Endothelial cell (in vitro differentiated cells): ENCODE measurements at places on chromosomes 5 and 9.

- DNase-seq: no peak
- H3K4me1 ChIP-seq: peaks cover 12% of the 10 kb centered on the region
- no peak overlapping the region for H3K27ac ChIP-seq
- H3K27me3 ChIP-seq: no peaks in the 10 kb centered on the region
- H3K36me3 ChIP-seq: peaks cover 3% of the 10 kb centered on the region
These were observed 206.8 kb upstream of the SLC24A2 start for GRCh38 chr9:19995619-19996018.

- no peak for DNase-seq
- no peak overlapping the region for H3K4me3 ChIP-seq
- H3K36me3 ChIP-seq: peaks cover 32% of the 10 kb centered on the region
- H3K27ac ChIP-seq: no peak overlapping the region
- peaks cover 1% of the 10 kb centered on the region for H3K27me3 ChIP-seq
These were observed 26.7 kb downstream of the NCBP1 start for GRCh38 chr9:97660340-97660739.

DNA sequence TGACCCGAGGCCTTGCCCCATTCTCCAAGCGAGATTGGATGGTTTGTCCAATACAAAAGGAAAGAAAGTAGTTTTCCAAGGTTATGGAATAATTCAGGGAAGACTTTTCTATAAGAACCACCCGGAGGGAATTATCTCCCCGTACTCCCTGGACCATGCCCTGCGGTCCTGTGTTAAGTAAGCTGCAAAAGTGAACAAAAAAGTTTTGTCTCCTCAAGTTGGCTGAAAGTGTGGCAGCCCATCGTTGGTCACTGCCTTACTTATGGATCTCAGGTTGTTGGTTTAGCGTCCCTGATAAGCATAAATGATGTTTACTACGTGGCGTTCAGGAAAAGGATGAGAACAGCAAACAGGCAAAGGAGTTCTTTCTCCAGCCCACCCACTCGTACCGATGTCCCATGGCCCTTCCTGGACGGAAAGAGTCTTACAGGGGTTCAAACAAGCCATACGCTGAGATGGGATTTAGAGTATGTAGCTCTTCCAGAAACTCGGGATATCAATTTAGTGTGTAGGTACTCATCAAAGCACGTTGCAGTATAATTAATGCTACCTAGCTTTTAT lies 413 bp upstream of the AUH start:
- no peak for DNase-seq
- peaks cover 20% of the 10 kb centered on the region for H3K4me1 ChIP-seq
- peak overlapping the region; percentile 89 for H3K4me3 ChIP-seq
- no peak overlapping the region for H3K27ac ChIP-seq
- H3K36me3 ChIP-seq: peaks cover 5% of the 10 kb centered on the region

DNA sequence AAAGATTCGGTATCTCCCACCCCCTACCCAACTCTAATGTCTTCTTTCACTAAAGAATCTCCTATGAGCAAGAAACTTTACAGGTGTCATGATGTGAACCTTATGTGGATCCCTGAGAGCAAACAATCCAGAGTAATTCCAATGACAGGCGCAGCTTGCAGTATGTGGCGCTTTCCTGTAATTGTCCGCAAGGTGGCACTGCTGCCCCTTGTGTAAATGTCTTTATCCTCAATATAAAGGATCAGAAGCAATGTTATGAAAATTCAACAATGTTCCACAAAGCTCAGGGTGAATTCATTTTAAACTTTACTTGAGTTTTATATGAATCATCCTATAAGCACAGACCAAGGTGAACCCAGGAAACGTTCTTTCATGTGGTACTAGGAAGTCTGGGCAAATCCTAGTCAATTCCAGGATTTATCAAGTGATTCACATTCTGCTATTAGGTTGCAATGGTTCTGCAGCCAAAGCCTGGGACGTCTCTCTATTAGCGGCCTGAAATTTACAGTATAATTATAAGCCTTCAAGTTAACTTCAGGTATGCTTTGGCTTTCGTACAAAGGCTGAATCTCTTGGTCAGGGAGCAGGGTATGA lies 113.7 kb downstream of the TRPM6 start:
- H3K27ac ChIP-seq: no peak overlapping the region
- H3K36me3 ChIP-seq: no peaks in the 10 kb centered on the region
- no peak overlapping the region for H3K4me3 ChIP-seq
- H3K27me3 ChIP-seq: no peaks in the 10 kb centered on the region
- no peaks in the 10 kb centered on the region for H3K4me1 ChIP-seq

DNA sequence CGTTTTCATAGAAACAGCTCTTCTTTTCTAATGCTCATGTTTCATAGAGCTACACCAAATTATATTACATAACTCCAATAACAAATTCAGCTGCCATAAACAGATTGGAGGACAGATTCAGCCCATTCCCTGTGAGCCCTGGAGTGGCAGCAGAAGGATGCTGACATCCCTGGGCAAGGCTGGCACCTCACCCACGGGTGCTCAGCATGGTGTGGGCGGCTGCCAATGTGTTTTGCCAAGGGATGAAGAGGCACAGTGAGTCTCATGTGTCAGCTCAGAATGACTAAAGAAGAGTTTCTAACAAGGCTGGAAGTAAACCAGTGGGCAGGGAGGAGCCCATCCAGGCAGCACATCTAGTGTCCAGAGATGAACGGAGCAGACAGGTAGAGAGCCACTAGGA lies 127.1 kb upstream of the ICE1 start:
- H3K36me3 ChIP-seq: peaks cover 8% of the 10 kb centered on the region
- peaks cover 21% of the 10 kb centered on the region for H3K4me1 ChIP-seq
- H3K4me3 ChIP-seq: no peak overlapping the region
- H3K27ac ChIP-seq: no peak overlapping the region
- no peak for DNase-seq

GRCh38 chr5:143214890-143215289 lies 188.6 kb downstream of the NR3C1 start:
- H3K36me3 ChIP-seq: peaks cover 57% of the 10 kb centered on the region
- H3K4me1 ChIP-seq: peaks cover 36% of the 10 kb centered on the region
- H3K4me3 ChIP-seq: no peak overlapping the region

GRCh38 chr9:99595796-99596195 lies 225.9 kb upstream of the NR4A3 start:
- peaks cover 2% of the 10 kb centered on the region for H3K4me1 ChIP-seq
- H3K27me3 ChIP-seq: no peaks in the 10 kb centered on the region
- no peaks in the 10 kb centered on the region for H3K36me3 ChIP-seq
- H3K4me3 ChIP-seq: no peak overlapping the region
- no peak overlapping the region for H3K27ac ChIP-seq

DNA sequence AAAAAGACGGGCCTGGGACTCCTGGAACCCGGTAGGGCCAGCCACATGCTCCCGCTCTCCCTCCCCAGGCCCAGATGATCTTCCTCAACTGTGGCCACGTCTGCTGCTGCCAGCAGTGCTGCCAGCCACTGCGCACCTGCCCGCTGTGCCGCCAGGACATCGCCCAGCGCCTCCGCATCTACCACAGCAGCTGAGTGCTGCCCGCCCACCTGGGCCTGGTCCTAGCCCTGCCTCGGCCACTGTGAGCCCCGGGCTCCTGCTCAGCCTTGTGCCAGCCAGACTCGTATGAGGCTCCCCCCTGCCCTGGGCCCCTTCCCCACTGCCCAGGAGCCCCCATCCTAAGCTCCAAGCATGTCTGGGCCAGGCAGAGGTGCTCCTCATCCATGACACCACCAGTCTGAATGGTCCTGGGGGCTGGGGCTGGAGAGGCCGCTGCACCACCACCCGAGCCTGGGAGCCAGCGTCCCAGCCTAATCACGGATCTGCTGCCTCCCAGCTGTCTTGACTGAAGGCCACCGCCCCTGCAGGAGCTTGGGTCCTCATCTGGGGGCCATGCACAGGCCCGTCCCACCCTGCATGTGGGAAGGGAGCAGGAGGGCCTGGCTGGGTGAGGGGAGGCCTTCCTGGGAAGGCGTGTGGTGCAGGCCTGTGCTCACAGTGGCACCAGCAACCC lies 51.5 kb downstream of the LRSAM1 start:
- no peak overlapping the region for H3K4me3 ChIP-seq
- H3K27me3 ChIP-seq: peaks cover 5% of the 10 kb centered on the region
- H3K36me3 ChIP-seq: peaks cover 10% of the 10 kb centered on the region
- H3K4me1 ChIP-seq: no peaks in the 10 kb centered on the region
- no peak overlapping the region for H3K27ac ChIP-seq

DNA sequence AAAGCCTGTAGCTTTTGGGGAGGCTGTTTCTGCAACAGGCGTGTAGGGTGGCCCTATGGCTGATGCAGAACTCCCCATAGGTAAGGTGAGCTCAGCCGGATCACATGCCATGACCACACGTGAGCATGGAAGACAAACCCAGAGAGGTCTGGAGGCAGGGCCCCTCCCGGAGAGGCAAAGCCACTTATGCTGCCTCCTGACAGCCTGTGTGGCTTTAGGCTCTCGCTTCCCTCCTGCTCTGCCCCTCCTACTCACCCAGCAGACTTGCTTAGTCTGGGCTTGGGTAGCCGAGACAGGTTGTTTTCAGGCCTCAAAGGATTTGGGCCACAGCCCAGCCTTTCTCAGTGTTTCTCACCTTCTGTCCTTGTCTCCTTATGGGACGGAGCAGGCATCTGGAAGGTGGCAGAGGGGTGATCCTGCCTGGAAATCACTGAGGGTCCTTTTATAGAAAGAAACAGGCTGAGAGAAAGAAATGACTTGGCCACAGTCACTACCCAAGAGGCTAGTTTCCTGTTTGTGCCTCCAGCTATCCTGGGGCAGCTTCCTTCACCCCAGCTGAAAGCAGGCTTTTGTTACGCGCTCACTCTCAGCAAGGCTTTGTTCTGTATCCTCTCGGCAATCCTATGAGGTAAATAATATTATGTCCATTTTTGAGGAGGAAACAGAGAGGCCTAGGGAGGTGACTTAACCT lies 89.9 kb downstream of the DAB2IP start:
- no peak overlapping the region for H3K4me3 ChIP-seq
- peaks cover 3% of the 10 kb centered on the region for H3K36me3 ChIP-seq
- DNase-seq: no peak
- peak overlapping the region; percentile 72 for H3K27ac ChIP-seq
- H3K27me3 ChIP-seq: peaks cover 21% of the 10 kb centered on the region
- peaks cover 49% of the 10 kb centered on the region for H3K4me1 ChIP-seq

GRCh38 chr9:137740312-137740711 lies 121.5 kb downstream of the EHMT1 start:
- H3K27ac ChIP-seq: no peak overlapping the region
- DNase-seq: no peak
- peaks cover 33% of the 10 kb centered on the region for H3K36me3 ChIP-seq
- H3K4me1 ChIP-seq: no peaks in the 10 kb centered on the region

GRCh38 chr5:74540622-74541021 lies 99.9 kb downstream of the ENC1 start:
- H3K4me3 ChIP-seq: no peak overlapping the region
- no peaks in the 10 kb centered on the region for H3K36me3 ChIP-seq
- no peak for DNase-seq
- peaks cover 1% of the 10 kb centered on the region for H3K27me3 ChIP-seq
- peaks cover 49% of the 10 kb centered on the region for H3K4me1 ChIP-seq
- no peak overlapping the region for H3K27ac ChIP-seq

DNA sequence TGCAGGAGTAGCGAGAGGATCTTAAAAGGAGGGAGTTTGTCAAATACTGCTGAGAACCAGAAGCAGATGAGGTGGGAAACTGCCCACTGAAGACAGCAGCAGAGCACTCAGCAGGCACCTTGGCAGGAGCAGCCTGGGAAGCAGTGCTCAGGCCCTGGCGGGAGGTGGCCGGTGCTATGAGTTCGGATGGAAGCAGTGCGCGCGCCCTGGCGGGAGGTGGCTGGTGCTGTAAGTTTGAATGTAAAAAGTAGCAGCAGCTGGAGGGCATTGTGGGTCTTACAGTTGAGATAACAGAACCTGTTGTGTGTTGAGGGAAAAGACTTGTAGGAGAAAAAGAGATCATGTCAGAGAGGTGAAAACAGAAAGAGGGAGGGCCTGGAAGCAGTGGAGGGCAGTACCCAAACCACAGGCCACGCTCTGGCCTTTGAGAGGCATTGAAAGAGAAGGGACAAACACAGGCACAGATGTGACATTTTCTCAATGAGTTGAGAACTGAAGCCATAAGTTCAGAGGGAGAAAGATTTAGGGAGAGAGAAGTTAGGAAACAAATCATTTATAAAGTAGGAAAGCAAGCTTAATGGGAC lies 130.9 kb downstream of the ERCC6L2 start:
- H3K27ac ChIP-seq: no peak overlapping the region
- H3K36me3 ChIP-seq: peaks cover 15% of the 10 kb centered on the region
- H3K4me1 ChIP-seq: no peaks in the 10 kb centered on the region
- no peak for DNase-seq
- no peaks in the 10 kb centered on the region for H3K27me3 ChIP-seq
- no peak overlapping the region for H3K4me3 ChIP-seq

DNA sequence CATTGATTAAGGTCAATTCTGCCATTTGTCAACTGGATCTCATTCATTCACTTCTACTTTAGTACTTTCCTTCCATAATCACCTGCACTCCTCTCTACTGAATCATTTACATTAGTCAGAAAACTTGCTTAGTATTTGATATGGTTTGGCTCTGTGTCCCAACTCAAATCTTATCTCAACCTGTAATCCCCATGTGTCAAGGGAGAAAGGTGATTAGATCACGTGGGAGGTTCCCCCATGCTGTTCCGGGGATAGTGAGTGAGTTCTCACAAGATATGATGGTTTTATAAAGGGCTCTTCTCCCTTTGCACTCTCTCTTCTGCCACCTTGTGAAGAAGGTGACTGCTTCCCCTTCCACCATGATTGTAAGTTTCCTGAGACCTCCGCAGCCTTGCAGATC lies 23.7 kb upstream of the UGCG start:
- H3K27ac ChIP-seq: no peak overlapping the region
- DNase-seq: no peak
- no peak overlapping the region for H3K4me3 ChIP-seq
- H3K4me1 ChIP-seq: no peaks in the 10 kb centered on the region
- no peaks in the 10 kb centered on the region for H3K27me3 ChIP-seq

DNA sequence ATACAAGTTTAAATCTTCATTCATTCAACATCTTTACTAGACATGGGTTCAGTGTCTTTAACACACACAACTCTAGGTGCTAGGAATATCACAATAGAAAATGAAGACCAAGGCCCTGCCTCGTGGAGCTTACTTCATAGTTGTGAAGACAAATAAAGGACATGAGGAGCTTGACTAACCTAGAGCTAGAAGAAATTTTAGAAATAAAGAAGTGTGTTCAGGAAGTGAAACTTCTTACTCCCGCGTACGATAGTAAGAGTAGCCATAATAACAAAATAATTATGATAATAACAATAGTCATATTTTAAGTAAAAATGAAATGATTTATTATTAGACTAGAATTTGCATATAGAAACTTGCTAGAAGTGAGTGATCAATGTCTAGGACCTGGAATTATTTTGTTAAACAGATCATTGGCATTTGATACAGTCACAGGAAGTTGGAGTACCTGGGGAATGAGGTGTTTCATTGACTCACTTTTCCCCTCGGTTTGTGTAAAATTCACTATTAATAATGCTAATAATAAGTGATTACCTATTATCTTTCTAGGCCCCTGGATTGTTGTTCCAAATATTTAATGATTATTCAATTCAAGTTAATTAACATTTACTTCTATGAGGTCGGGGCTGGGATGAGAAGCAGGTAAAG lies 331.3 kb downstream of the NSG2 start:
- no peaks in the 10 kb centered on the region for H3K27me3 ChIP-seq
- no peaks in the 10 kb centered on the region for H3K36me3 ChIP-seq
- H3K27ac ChIP-seq: no peak overlapping the region
- DNase-seq: no peak
- H3K4me1 ChIP-seq: no peaks in the 10 kb centered on the region
- no peak overlapping the region for H3K4me3 ChIP-seq

- no peaks in the 10 kb centered on the region for H3K27me3 ChIP-seq
- no peak for DNase-seq
- no peak overlapping the region for H3K27ac ChIP-seq
- H3K4me3 ChIP-seq: no peak overlapping the region
- H3K36me3 ChIP-seq: peaks cover 11% of the 10 kb centered on the region
- no peaks in the 10 kb centered on the region for H3K4me1 ChIP-seq
These were observed 50.5 kb downstream of the HACD4 start for GRCh38 chr9:20980832-20981455.
